ENCODE measurements at places on chromosomes 7 and 10.

DNA sequence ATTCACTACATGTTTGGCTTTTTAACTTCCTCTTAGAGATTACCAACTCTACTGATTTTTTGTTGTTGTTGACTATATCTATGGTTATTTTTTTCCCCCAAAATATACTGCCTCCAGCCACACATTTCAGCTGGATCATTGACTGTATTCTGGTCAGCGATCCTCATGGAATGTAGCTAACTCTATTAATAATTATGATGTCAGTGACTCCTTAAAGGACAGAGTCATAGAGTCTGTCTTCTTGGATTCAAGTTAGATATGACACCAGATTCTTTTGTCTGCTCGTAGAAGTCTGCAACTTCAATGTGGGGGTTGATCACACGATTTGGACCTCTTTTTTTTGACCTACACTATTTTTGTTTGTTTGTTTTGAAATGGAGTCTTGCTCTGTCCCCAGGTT, 33.2 kb downstream of the UBN2 start:
- DNase-seq = no peak

DNA sequence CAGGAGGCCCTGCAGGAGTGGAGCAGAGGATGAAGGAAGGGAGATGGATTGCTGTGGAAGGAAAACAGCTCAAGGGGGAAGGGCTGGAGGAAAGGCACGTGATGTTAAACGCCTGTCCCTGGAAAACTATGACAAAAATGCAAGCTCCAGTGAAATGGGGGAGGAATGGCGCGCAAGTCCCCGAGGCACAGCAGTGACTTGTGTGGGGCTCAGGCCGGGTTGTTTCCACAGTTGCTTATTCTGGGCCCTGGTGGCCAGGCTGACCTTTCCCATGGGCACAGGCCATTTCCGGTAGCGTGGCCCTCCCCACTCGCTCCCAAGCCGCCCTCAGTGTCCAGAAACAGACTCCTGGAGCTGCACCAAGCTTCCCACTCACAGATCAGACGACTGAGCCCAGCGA, 68.1 kb upstream of the PDGFA start:
- no peak for DNase-seq

GRCh38 chr10:48649349-48649944, 35.2 kb upstream of the WDFY4 start:
- no peak for DNase-seq

- DNase-seq = no peak
Observed at GRCh38 chr10:118968482-118968881, 61.0 kb upstream of the NANOS1 start.

DNA sequence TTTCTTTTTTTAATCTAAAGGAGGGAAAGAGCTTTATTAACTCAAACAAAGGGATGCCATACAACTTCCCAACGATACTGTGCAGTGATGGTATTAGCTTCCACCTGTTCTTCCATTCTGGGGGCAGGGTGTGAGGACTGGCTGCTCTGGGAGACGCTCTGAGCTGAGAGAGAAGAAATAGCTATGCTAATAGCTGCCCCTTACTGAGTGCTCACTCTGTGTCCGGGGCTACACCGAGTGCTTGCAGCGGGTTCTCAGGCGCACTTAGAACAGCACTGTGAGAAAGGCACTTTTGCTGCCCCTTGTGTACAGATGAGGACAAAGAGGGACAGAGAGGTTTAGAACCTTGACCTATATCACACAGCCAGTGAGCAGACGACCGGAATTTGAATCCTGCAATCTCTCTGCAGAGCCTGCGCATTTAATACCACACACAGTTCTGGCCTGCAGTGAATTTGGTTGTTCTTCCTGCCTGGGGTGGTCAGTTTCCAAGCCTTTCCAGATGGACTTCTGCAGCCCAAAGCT, 142.2 kb downstream of the PLPP4 start:
- no peak for DNase-seq

GRCh38 chr7:15085366-15085765, 182.8 kb upstream of the DGKB start:
- DNase-seq = no peak

DNA sequence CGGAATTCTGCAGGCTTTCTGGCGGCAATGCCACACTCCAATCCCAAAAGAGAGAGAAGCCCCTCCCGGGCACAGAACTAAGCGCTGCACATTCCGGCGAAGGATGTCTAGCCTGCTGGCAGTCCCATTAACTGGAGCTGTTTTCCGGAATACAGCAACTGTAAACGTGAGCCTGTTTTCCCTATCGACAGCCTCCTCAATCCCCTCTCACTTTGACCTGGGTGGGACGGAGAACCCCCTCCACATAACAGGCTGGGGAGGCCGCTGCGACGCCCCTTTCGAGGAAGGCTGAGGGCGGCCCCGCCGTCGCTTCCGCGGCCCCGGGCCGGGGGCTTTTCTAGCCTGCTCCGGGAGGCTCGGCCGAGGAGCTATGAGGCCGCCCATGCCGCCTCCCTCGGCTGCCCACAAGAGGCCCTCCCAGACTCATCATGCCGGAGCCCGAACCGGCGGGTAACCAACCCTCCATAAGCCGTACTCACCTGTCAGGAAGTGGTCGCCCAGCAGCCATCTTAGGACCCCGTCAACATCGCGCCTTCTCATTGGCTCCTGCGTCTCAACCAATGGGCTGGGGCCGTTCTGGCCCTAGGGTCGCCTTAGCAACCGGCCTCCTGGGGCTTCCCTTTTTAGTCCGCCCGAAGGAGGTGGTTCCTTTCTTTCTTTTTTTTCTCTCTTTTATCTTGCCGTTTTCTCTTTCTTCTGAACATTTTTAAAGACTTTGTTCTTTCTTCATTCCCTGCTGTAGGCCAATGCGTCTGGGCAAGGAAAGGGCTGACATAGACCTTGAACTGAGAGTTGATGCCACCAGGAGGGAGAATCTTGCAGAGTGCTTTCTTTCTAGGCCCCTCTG, at the start of gene FAM204A:
TSS of gene FAM204A (minus strand) at position 534 of the 847 bp plus-strand sequence. CDS start 5,909 bp downstream, outside the sequence.
- peak; percentile 5 for DNase-seq

GRCh38 chr7:45589061-45589460, 14.9 kb downstream of the ADCY1 start:
- DNase-seq = no peak

DNA sequence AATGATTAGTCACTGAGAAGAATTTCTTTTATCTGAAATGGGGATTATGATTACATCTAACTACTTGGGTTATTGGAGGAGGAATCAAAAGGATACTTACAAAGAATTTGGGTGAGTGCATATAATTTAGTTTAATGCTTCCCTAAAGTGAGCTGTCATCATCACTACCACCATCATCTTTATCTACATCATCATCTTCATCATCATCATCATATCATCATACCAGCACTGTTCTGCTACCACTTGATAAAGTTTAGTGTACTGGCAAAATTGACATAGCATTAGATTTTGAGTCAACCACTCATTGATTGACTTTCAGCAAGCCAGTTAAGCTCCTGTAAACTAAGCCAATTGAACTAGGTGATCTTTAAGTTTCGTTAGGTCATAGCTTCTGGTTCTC, 245.6 kb upstream of the DKK1 start:
- DNase-seq = no peak

DNA sequence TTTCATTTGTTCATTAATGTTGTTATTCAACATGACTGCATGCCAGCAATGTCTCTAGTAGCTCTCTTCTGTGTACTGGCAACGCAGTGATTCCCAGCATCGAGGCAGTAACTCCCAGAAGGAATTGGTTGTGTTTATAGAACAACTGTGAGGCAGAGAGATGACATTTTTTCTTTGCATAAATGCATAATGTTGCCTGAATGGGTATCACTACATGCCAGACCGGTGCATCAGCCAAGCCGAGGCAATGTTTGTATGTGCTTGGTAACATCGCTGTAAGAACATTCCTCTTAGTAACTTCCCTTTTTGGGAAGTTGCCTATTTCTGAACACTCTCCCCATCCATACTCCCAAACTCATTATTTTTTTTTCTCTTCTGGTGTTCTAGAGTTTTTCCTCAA, 182.9 kb downstream of the HTR7 start:
- DNase-seq = no peak

DNA sequence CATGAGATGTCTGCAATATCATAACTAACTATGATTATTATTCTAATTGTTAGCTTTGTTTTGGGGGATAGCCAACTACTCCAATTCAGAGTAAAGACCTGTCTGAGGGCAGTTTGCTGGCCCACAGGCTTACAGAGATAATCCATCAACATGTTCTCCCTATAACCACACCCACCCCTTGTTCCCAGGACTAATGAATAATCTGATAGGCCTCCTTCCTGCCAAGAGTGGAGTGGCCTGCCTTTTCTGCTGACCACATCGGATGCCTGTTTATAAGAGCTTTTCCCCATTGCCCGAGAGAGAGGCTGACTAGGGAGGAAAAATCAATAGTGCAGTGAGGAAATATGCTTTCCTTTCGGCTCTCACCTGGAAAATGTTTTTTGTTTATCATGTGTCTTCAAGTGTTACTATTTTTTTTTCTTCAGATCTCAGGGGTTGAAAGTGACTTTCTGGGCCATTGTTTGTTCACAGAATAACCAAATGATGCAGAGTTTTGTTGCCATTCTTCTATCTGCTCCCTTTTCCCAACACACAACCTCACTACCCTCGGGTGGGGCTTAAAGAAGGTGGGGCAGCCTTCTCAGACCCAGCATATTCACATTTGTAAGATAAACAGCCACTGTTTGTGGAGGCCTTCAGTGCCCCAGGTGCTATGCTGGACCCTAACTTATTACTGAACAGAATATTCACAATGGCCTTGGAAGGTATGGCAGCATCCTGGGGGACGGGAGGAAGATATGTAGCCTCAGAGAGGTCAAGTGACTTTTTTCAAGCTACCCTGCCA, 38.4 kb downstream of the PLPP4 start:
- no peak for DNase-seq

DNA sequence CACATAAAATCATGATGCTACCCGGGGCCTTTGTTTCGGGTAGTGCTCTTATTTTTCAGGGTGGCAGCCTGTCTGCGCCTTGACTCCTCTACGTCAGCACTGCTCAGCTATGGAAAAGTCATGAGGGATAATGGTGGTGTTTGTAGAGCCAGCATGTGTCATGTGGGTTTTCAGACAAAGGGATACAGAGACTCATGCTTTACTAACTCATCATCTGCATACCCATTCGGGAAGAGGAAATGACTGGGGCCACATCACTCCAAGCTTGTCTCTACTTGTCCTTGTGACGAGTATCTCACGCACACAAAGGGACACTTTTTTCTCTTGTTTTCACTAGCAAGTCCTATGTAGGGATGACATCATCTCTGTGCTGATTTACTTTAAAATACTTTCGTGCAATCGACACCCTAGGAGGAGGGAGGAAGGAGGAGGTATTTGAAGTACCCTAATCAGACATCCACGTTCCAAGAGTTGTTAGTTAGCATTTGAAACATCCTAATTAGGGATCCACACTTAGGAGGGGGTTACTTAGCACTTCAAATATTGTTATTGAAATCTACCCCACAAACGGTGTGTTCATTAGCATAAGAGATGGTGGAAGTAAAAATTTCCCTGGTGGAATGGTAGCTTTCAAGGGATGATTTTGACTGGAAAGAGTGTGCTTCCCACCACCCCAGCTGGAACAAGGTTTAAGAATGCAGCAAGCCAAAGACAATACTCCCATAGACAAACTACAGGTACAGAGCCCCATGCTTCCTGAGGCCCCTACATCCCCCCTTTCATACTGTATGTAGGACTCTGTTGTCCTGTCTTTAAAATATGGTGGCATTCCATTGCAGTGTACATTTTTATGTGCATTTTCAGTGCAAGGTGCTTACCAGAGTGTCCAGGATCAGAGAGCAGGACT, 52.0 kb downstream of the THNSL1 start:
- no peak for DNase-seq

DNA sequence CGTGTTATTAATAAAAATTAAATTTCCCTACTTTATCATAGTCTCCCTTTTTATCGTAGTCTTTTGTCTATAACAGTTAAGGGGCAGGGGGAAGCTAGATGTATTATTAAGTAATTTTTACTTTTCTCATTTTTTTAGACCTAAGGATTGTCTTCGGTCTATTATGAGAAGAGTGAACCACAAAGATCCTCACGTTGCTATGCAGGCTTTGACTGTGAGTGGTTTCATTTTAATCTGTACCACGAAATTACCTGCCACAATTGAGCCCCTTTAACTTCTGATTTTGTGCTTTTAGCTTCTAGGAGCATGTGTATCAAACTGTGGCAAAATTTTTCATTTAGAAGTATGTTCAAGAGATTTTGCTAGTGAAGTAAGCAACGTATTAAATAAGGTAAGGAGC, 40.6 kb downstream of the STAM start:
- no peak for DNase-seq

DNA sequence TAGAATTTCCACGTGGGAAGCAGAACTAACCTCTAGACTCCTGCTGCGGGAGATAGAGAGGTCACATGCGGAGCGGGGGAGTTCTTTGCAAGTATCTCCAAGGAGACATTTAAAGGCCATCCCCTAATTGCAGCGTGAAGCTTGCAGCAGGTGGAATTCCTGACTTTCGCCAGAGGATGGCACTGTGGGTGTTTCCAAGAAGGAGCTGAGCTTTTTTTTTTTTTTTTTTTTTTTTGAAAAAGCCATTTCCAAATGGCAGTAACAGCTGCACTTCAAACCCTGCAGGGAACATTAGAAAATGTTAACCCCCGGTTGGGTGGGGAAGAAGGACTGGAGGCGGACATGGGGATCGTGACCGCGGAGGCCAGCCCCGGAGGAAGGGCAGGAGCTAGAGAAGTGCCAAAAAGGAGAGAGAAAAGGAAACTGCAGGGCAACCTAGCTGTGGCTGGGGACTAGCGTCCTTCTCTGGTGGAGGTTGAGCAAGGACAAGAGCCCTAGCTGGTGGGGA, 487.7 kb downstream of the TYW1 start:
- DNase-seq = no peak

DNA sequence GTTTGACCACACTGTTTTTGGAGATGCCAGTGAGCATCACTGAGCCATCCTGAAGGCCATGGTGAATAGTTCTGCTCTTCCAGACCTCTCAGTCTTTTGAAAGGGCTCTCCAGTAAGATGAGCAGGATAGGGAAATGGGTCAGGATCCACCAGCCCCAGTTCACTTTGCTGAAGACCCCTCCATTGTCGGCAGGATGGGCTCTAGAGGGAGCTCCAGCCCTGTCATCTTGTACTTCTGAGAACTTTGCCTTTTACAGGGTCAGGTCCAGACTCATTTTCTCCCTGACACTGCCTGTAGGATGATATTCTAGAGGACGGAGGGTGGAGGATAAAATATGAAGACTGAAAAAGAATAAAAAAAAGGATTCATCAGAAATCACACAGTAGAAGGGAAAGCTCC, 13.1 kb downstream of the LHFPL3 start:
- DNase-seq = no peak

- no peak for DNase-seq
Observed at GRCh38 chr10:94035982-94036765, 42.4 kb downstream of the PLCE1 start.

DNA sequence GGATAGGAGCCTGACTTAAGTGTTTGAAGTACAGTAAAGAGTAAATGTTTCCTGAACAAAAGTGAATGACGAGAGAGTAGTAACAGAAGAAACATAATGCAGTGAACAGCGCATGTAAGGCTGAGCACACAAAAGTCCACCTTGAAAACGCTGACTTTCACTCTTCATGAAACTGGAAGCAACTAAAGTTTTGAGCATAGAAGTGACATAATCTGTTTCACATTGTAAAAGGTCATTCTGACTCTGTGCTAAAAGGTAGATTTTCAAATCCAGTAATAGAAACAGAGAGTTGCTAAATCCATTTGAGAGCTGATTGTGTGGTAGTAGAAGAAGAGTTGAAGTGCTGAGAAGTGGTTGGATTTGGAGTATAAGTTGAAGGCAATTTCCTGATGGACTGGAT, 1037.0 kb downstream of the CNTNAP2 start:
- no peak for DNase-seq

Measured in cortex of kidney (tissue), 1 donor.